ENCODE measurements at places on chromosomes 2 and 18.

DNA sequence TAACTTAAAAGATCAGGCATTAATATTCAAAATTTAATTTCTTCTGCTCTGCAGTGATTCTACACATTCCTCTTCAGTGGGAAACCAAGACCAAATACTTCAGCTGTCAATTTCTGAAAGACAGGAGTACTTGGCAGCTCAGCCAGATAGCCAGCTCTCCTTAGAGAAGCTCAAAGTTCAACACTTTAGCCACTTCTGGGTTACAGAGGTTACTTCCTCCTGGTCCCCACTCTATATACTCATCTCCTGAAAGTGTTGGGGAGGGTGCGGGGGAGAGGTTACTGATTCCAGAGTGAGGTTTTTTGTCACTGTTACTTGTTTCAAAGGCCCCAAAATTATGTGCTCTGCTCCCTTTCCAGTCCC lies 4.1 kb downstream of the CYTIP start:
- no peak for DNase-seq

DNA sequence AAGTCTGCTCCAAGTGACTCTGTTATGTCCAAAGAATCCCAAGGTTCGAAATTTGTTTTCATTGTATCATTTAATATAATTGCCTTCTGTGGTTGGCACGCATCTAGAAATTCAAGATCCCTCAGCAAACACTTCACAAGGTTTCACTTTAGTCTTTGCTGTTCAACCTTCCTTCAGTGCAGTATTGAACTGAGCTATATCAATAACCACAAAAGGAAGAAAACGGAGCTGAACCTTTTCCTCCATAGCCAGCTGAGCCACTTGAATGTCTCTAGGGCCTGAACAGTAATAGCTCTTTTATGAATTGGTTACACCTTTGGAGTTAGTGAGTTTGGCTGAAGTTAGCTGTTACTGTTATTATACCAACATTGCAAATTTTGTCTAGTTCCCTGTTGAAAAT lies 357.7 kb upstream of the HNRNPA3 start:
- no peak for DNase-seq

GRCh38 chr2:46230677-46231425 lies 66.4 kb upstream of the EPAS1 start:
- no peak for DNase-seq

- no peak for DNase-seq
These were observed 53.6 kb downstream of the TMEM178A start for GRCh38 chr2:39719317-39719716.

DNA sequence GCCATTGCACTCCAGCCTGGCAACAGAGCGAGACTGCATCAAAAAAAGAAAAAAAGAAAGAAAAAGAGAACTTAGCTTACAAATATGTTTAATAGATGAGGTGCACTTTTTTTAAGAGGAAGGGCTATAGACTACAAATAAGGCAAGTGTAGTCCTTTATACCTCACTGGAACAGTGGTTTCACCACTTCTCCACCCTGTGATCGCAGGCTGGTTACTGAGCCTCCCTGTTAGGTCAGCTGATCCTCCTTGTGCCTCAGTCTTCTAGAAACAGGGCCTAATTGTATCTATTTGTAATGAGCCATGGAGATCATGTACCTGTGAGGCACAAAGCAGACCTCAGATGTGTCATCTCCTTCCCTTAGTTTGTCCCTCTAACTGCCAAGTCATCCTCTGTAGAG lies 4.5 kb downstream of the CXCR2 start:
- DNase-seq = no peak

- DNase-seq = no peak
These were observed 36.1 kb upstream of the SCYGR1 start for GRCh38 chr2:227423656-227424499.

DNA sequence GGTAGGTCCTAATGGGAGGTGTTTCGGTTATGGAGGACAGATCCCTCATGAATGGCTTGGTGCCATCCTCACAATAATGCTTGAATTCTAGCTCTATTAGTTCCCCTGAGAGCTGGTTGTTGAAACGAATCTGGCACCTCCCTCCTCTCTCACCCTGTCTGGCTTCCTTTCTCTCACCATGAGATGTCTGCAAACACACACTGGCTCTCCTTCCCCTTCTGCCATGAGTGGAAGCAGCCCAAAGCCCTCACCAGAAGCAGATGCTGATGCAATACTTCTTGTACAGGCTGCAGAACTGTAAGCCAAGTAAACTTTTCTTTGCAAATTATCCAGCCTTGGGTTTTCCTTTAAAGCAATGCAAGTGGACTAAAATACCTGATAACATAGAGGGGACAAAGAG lies 86.6 kb downstream of the RND3 start:
- DNase-seq = no peak

GRCh38 chr2:108364676-108365297 lies 13.0 kb upstream of the SULT1C4 start:
- no peak for DNase-seq

GRCh38 chr2:160397530-160397865 lies 96.1 kb downstream of the RBMS1 start:
- no peak for DNase-seq

DNA sequence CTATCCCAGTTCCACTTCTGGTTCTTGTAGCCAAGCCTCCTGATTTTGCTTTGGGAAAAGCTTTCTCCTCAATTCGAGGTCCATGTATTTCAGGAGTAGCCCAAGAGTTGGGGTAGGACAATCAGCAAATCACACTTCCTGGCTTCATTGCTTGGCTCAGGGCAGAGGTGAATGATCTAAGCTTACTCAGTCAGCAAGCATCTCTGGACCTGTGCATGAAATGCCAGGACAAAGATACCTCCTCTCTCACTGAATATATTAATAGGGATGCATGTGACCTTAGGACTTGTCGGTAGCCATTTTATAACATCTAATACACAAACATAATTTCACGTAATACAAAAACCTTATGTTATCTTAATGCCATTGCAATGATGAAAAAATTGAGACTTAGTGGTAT lies 373.1 kb downstream of the TGIF1 start:
- no peak for DNase-seq

DNA sequence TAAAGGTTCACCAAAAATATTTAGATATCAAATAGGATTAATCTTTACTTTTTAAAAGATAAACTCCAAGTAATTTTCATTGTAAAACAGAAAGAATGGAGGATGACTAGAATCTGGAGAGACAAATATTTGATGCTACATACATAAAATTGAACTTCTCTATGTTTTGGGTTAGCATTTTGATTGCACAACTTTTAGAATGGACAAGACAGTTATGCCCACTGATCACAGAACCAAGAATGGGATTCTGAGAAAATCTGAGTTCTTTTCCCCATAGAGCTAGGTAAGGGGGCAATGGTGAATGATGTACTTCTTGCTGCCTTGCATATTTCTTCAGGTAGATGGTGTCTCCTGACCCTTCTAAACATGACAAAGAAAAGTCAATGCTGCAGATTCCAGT lies 191.2 kb upstream of the ZEB2 start:
- DNase-seq = no peak

GRCh38 chr18:42011053-42011452 lies 56.0 kb downstream of the PIK3C3 start:
- no peak for DNase-seq

DNA sequence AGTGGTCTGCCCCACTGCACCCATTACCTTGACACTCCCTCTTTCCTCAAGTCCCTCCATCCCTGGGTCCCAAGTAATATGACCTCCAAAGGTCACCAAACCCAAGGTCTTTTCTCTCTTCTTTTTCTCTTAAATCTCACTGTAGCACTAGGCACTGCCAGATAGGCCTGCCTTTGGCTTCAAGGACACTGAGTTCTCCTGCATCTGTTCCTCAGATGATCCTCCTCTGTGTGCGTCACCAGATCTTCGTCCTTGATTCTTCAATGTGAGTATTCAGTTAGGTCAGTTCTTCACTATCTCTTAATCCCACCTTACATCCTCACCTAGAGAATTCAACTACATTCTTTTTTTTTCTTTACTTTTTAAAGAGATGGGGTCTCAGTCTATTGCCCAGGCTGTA lies 249.2 kb downstream of the NBAS start:
- no peak for DNase-seq

GRCh38 chr2:239378021-239378917 lies 22.6 kb downstream of the HDAC4 start:
- no peak for DNase-seq

DNA sequence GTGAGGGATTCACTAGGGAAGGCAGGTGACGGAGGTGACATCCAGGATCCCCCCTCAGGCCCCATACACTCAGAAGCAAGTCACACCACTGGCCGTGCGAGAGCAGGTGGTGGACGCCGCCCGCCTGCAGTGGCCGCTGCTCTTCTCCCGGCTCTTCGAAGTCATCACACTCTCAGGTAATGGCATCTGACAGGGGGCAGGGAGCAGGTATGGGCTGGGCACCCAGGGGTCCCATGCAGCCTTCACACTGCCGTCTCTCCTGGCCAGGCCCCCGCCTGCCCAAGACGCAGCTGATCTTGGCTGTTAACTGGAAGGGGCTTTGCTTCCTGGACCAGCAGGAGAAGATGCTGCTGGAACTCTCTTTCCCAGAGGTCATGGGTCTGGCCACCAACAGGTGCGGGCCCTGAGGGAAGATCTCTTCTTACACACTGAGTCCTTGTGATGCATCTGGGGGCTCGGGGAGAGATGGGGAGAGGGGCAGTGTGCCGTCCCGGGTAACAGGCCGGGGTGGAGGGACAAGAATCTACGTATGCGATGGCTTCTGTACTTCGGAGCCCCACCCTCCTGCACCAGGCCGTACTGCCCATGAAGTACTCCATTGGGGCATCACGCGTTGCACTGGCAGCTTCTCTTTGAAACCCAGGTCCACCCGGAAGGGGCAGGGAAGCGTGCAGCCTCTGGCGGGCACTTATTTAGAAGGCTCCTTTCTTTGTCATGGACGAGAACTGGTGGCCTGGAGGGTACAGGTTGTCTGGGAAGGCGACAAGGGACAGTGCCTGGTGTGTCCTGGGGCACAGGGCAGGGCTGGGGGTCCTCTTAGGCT lies 18.8 kb upstream of the GPR17 start:
- DNase-seq = no peak

DNA sequence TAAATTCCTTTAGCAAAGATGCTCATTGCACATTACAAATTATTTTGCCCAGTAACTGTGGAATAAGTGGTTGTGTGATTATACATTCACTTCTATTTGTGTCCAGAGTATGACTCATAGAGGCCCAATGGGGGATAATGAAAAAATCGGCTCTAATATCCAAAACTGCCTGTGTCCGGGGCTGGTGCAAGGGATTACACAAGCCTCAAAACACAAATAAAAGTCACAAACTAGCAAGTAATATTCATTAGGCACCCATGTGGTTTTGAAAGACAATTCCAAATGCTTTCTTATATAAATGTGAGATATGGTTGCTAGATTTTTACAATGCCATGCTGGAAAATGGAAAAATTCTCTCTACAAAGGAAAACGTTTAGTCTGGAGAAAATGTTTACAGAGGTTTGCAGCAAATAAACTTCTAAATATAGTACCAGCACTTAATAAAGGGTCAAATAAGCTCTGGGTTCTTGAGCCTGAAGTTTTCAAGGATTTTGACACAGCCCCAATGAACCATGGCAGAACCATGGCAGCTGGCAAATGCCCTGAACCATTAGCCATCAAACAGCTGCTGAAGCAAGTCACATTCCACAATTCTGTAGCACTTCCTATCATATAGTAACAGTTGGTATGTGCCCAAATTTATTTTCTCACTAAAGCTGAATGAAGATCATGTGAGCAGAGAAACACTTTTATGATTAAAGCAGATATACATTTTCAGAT lies 40.5 kb downstream of the IRS1 start:
- DNase-seq = no peak

- no peak for DNase-seq
These were observed 186.8 kb upstream of the RND3 start for GRCh38 chr2:150674283-150674682.

All from stimulated activated CD4-positive, alpha-beta T cell treated with anti-CD3 and anti-CD28 coated beads, Interleukin-12 subunit alpha, Interleukin-12 subunit beta, amount 100 ng/mL, for 24 hours (primary cell).